ENCODE measurements at places on chromosomes 11 and 22.

DNA sequence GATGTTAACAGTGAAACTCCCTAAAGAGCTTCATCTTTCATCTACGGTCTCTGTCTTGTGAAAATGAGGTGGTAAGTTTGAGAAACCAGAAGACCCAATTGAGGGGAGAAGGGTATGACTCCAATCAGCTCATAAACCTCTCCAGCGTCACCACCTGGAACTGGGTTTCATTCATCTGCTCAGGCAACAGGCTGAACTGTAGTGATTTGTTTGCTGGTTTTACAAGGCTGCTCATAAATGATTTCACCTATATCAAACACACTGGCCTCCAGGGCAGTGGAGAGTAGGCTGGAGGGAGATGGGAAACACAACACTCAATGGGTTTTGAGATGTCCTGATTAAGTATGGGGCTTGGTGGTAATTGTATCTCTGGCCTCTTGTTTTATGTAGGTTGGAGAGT, 79.0 kb downstream of the EFCAB6 start:
- no peak for DNase-seq

- no peak for DNase-seq
Measured at GRCh38 chr11:46348566-46349401, 1.5 kb downstream of the DGKZ start.

DNA sequence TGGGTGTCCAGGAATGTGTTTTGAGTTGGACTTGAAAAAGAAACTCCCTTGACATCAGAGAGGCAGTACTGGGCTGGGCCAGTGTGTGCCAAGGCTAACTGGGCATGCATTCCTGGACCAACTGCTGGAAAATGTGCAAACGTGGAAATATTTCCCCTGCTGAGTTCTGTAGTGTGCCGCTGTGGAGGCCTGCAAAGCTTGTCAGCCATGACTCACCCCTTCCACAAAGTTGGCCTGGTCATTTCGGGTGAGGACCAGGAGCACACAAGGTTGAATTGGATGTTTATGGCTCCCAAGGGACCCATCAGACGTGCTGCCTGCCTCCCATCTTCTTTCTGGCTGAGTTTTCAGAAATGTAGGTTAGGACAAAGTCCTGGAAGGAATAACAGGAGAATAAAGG, 513.1 kb downstream of the MIAT start:
- DNase-seq: no peak

DNA sequence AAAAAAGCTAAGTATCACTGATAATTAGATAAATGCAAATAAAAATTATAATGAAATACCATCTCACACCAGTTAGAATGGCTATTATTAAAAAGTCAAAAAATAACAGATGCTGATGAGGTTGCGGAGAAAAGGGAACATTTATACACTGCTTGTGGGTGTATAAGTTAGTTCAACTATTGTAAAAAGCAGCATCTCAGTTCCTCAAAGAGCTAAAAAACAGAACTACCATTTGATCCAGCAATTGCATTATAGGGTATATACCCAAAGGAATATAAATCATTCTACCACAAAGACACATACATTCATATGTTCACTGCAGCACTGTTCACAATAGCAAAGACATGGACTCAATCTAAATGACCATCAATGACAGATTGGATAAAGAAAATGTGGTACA, 120.3 kb upstream of the ZBED5 start:
- no peak for DNase-seq

DNA sequence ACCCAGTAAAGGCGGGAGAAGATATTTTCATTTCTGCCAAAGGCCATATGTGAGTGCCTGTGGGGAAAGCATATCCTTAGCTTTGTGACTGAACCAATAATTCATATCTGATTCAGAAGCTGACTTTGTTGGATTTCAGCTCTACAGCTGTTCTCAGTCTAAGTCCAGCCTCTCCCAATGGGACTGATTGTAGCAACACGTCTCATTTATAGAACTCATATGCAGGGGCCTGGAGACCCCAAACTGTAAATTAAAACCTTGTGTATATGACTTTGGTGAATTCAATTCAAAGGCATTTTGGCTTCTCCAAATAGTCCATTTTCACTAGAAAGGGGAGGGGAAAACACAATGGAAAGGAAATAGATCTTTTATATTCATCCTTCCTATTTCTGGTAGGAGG, 250.4 kb upstream of the SORL1-AS1 start:
- DNase-seq: no peak

- DNase-seq: peak; percentile 70
Measured at GRCh38 chr11:45665933-45666647, 668 bp upstream of the CHST1 start.

- no peak for DNase-seq
Measured at GRCh38 chr11:96049426-96049825, 125.5 kb upstream of the MTMR2 start.

DNA sequence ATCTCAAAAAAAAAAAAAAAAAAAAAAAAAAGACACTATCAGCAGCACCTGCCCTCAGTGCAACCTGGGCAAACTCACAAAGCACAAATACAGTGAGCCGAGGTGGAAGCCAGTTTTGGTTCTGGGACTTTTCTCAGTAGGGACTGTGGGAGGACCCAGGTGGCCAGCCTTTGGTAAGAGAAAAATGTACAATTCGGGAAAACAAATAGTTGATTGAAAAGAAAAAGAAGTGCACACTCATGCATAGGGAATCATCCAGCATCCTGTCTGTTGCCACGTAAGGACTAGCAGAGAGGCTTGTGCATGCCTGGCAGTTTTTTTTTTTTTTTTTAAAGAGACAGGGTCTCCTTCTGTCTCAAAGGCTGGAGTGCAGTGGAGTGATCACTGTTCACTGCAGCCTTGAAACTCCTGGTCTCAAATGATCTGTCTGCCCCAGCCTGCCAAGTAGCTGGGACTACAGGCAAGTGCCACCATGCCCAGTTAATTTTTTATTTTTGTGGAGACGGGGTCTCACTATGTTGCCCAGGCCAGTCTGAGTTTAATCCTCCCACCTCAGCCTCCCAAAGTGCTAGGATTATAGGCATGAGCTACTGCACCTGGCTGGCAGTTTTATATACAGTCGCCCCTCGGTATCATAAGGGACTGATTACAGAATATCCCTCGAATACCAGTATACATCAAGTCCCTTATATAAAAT, 36.7 kb downstream of the TPST2 start:
- DNase-seq: peak; percentile 6

GRCh38 chr22:18906896-18907295, 776 bp downstream of the DGCR6 start:
- no peak for DNase-seq

DNA sequence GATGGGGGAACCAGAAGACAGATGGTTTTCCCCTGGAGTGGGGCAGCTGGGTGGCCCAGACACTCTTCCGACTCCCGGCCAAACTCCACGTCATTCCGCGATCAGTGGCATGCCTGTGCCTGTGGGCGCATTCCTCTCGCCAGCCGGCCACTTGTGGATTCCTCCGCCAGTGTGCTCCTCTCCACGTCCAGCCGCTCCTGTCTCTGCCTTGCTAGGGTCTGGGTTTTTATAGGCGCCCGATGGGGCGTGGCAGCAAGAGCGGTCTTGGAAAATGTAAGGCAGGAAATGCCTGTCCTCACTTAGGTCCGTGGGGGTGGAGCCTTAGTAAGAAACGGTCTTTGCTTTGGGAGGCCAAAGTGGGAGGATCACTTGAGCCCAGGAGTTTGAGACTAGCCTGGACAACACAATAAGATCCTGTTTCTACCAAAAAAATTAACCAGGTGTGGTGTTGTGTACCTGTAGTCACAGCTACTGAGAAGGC, 81.6 kb upstream of the SEPTIN5 start:
- no peak for DNase-seq

GRCh38 chr11:119615003-119615881, 113.8 kb downstream of the NECTIN1 start:
- DNase-seq: no peak

DNA sequence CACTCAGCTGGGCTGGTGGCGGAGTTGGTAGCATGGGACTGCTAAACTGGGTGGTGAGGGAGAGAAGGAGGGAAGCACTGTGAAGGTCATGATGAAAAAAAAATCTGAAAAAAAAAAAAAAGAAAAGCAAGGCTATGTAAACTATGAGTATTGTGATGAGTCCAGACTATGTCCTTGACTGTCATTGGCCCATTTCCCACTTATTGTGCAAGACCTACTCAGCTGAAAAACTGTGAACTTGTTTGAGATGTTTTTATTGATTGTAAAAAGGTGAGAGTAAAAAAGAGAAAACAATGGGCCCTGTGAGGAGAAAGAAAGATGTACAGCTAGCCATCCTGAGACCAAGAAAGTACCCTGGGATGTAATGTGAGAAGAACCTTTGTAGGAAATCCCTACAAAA, 798.4 kb upstream of the TENM4 start:
- DNase-seq: no peak

- no peak for DNase-seq
Measured at GRCh38 chr22:36606114-36606513, 77.1 kb upstream of the EIF3D start.

DNA sequence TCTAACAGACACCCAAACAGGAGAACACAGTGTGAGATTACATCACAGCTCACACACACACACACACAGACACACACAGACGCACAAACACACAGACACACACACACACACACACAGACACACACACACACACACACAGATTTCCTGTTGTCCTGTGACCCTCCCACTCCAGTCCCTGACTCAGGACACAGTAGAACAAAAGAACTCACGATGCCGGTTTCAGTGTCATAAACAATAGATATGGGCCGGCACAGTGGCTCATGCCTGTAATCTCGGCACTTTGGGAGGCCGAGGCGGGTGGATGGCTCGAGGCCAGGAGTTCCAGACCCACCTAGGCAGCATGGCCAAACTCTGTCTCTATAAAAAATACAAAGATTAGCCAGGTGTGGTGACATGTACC, 13.8 kb upstream of the KAT5 start:
- DNase-seq: no peak

DNA sequence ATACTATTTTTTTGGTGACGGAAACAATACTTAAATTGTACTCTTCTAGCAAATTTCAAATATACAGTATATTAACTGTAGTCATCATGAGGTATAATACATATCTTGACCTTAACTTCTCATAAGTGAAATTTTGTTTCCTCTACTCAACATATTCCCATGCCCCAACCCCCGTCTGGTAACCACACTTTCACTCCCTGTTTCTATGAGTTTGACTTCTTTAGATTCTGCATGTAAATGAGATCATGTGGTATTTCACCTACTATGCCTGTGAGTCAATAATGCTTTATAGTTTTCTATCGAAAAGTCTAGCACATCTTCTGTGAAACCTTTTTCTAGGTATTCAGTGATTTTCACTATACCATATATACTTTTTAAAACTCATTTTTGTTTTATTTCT, 663.2 kb downstream of the CNTN5 start:
- no peak for DNase-seq

- no peak for DNase-seq
Measured at GRCh38 chr22:46574438-46574992, 37.1 kb upstream of the CELSR1 start.

- DNase-seq: no peak
Measured at GRCh38 chr11:36590513-36590912, 3.8 kb upstream of the IFTAP start.

DNA sequence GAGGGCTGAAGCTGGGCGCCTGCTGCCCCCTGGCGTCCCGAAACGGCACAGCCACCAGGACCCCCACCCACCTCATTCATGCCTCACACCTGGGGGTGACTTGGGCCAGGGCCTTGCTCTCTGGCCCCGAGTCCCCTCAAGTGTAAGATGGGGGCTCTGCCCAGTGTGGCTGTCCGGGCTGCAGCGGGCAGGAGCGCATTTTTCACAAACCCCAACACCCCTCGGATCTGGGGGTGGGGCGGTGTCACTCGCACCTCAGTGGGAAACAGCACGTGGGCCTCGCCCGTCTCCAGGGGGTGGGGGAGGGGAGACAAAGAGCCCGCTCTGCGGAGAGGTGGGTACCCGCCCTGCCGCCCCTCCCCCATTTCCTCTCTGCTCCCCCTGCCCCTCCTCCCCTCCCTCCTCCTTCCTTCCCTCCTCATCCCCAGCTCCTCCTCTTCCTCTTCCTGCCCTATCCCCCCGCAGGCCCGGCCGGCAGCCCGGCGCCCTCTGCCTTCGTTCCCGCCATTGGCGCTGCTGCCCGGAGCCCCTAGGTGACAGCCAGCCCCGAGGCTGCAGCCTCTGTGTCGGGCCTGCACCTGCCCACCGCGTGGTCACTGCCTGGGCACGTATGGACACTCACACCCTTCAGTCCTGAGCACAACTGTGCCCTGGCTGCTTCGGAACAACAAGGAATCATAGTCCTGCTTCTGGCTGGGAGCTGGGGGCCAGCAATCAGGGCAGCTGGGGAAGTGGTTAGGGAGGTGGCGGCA, 6.8 kb upstream of the CDKN1C start:
- peak; percentile 93 for DNase-seq

DNA sequence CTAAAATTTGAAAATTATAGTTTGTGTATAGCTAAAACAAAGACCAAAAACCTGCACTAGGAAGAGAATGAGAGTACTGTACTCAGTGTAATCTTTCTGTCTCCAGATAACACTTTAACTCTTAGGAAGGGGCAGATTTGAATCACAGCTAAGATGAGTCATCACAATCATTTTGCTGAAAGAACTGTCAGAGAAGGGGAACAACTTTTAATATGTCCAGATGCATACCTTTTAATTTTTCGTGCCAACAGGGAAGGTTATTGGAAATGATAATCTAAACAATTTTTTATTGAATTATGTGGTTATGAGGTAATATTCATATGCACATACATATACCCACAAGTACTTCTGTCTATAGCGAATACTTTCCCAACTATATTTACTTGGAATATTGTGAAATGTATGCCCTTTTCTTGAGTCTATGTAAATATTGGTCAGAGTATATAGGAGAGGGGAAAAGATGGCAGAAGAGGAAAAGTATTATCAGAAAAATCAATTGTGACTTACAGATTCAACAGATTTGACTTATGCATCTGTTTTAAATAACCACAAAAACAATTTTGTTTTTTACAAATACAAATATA, 51.1 kb upstream of the MUC15 start:
- no peak for DNase-seq

GRCh38 chr22:33796494-33796893, 123.8 kb downstream of the LARGE1 start:
- DNase-seq: no peak

- DNase-seq: peak; percentile 78
Measured at GRCh38 chr22:39003165-39003638, 10.9 kb upstream of the APOBEC3C start.

DNA sequence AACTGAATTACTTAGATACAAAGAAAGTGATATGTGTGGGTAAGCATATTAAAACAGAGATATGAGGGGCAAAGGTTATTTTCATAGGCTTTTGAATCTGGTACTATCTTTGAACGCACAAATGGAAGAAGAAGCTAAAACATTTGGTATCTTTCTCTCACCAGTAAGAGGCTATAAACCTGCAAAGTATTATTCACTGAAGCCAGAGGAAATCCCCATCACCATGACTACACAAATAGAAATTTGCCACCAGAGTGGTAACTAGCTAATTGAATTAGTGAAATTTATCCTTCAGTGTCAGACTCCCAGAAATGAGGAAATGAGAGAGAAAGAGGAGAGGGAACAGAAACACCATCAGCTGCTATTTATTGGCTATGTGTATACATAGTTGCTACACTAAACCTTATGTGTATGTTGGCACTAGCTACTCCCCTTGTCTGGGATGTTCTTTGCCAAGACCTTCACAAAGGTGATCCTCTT, 503.4 kb downstream of the DLG2 start:
- DNase-seq: no peak

- no peak for DNase-seq
Measured at GRCh38 chr22:38172832-38173640, 8.6 kb downstream of the PLA2G6 start.

GRCh38 chr11:76810151-76810853, 27.1 kb downstream of the TSKU start:
- no peak for DNase-seq
